ENCODE measurements at places on chromosomes 5 and 9. TPM values are rescaled to one million over a fixed set of nuclear protein-coding genes. Genes with fewer than 3 reads are reported as not detected.
A peak's percentile ranks its signal among the peaks of the same experiment; 100 is the strongest.

DNA sequence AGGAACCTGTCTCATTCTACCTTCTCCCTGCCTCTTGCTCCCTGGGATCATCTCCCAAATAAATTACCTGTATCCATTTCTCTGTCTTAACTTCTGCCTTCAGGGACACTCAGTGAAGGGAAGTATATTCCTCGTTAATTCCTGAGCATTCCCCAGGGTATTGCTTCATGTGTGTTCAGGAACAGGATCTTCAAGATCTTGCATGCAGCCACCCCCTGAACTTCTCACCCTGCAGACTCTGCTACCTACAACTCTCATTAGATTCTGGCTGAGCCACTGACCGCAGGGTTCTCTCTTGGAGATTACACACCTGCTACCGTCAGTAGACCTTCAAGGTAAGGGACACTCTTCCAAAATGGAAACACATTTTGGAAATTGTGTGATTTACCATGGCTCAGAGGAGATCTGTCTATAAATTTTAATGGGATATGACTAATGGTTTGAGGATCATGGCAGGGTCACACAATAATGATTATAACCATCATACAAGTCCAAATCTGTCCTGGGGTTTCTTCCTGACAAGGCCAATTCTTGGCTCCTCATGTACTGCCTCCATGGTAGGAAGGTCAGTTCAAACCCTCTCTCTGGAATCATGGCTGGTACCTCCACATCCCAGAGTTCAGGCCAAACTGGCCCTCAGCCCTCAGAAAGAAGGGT, 38.9 kb upstream of the UGCG start:
- DNase-seq = no peak

GRCh38 chr5:138676002-138676401, 77.2 kb upstream of the CTNNA1 start:
- no peak for DNase-seq

RUFY1 gene
- total RNA-seq = 24.7 TPM

RGS7BP gene
- total RNA-seq = 1.7 TPM

PRRX2 gene
- 4.4 TPM for total RNA-seq

DNA sequence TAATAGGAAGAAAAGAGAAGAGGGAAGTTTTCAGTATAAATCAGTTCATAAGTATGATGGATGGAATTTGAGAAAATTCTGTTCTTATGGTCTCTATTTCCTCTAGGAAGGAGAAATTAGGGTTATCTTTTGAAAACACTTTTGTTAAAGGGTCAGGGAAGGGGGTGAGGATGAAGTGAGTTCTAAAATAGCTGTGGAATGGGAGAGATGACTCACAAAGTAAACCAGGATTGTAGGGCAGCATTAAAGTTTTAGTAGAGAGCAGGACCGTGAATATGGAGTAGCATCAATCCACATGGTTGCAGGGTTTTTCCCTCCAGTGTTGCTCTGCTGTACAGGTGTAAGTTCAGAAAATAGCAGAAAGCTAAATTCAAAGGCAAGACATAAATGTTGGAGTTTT, 32.4 kb downstream of the MUSK start:
- no peak for DNase-seq

GRCh38 chr5:62312674-62313073, 6.7 kb downstream of the KIF2A start:
- DNase-seq = no peak

DNA sequence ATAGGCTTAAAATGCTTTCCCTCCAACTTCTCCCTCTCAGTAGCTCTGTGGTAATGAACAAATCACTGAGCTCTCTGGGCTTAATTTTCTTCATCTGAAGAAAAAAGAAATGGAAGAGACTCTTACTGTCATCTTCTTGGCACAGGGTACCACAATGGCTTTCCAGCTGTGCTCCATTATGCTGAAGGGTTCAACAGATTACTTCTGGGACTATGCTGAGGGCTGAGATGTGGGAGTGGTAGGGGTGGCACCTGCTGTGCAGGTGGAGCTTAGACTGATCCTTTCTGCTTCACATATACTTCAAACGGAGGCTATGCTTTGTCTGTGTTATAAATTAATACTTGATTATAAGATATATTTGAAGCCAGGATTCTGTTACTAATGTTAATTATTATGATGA, 840.2 kb upstream of the C9orf72 start:
- DNase-seq = no peak

RNF183 gene
- not detected for total RNA-seq

- no peak for DNase-seq
Measured at GRCh38 chr5:144377207-144377606, 206.5 kb downstream of the KCTD16 start.

DNA sequence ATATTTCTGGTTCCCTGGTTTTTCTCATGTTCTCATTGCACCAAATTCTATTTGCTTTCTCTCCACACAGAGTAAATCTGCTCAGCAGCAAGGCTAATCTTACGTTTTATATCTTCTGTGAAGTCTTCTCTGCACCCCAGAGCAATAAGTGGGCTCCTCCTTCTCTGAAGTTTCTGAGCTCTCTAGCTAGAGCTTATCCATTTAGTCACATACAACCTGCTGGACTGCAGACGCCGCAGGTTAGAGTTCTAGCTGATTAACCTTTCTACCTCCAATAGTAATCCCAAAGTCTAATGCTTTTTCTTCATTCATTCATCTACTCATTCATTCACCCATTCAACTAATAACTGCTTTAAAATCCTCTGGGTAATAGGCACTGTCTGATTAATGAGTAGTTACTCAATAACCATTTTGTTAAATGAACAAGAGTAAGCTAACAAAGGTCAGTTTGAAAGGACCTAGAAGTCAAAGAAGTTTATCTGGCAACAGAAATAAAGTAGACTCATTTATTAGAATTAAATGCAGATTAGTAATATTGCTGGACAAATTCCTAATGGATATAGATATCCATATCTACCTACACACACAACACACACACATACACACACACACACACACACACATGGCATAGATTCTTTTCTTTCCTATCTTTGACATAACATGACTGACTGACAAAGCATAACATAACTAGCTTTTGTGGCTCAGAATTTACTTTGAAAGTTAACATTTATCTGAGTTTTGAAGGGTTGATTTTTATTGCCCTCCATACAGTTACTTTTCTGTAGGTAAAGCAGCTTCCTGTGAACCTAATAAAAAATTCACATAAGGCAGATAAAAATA, 984.6 kb upstream of the SEMA6A start:
- DNase-seq = no peak

- no peak for DNase-seq
Measured at GRCh38 chr5:151079838-151080612, 809 bp downstream of the TNIP1 start.

RALGPS1 gene
- total RNA-seq = 21.8 TPM

GRCh38 chr9:134518004-134518606, 123.5 kb upstream of the COL5A1 start:
- DNase-seq = no peak

- DNase-seq = peak; percentile 96
Measured at GRCh38 chr5:181246276-181247049, 2.8 kb upstream of the RACK1 start.

SPATA6L gene
- total RNA-seq = 2.4 TPM

DAB2IP gene
- total RNA-seq = 60.3 TPM

TMC1 gene
- 0.27 TPM for total RNA-seq

DNA sequence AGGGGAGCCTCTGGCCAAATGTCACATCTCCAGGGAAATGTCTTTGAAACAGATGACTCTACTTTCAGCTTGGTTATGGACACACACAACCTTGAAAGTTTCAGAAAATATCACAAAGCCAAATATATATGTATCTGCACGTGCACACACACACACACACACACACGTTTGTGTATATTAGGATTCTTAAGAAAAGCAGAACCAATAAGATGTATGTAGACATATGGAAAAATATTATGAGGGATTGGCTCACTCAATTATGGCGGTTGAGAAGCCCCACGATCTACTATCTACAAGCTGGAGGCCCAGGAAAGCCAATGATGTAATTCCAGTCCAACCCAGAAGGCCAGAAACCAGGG, 194.9 kb downstream of the PALM2AKAP2 start:
- no peak for DNase-seq

MSX2 gene
- 2.1 TPM for total RNA-seq

- no peak for DNase-seq
Measured at GRCh38 chr5:176626876-176627236, 3.5 kb downstream of the SNCB start.

DNA sequence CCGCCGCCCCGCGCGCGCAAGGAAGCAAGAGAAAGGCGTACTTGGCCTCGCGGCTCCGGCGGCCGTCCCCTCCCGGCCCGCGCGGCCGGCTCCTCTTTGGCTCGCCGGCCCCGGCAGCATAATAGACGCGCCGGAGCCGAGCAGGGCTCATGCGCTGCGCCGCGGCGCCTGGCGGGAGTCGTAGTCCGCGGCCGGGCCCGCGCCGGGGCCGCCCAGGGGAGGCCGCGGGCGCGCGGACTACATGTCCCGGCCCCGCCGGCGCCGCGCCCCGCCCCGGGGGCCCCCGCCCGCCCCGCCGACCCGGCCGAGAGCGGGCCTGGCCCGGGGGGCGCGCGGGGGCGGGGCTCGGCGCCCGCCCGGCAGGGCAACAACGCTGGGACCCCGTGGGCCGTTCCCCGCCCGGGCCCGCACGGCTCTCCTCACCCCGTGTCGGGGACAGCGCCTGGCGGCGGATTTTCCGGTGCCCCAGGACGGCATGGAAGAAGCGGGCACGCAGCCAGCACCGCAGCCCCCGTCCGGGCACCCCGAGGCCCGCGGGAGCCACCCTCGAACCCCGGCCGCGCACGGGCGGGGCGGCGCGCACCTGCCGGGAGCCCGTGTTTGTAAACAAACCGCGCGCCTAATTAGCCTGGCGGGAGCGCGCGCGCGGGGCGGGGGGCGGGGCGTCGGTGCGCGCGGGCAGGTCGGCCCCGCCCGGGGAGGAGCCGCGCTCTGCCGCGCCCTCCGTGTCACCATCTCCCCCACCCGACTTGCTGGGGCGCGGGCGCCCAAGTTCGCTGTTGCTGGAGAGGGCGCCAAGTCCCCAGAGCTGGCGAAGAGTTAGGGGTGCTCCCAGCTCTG, at the start of gene BRD3:
TSS of gene BRD3 (minus strand) at position 123 of the 840 bp plus-strand sequence. CDS start 14,549 bp downstream, outside the sequence.
- peak; percentile 91 for DNase-seq

DNA sequence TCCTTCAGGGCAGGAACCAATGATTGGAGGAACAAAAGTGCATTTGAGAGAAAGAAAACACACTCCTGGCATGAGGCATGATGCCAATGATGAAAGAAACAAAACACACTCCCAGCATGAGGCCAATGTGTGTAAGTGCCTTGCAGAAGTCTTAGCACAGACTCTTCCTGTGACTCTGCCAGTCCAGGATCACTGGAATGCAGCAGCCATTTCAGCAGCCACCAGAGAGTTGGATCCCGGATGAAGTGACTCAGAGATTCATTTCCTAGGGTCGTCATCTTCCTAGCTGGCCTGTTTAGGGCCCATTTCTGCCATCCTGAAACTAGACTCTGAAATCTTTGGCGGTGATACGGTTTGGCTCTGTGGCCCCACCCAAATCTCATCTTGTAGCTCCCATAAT, 212.5 kb downstream of the CFAP90 start:
- no peak for DNase-seq

DNA sequence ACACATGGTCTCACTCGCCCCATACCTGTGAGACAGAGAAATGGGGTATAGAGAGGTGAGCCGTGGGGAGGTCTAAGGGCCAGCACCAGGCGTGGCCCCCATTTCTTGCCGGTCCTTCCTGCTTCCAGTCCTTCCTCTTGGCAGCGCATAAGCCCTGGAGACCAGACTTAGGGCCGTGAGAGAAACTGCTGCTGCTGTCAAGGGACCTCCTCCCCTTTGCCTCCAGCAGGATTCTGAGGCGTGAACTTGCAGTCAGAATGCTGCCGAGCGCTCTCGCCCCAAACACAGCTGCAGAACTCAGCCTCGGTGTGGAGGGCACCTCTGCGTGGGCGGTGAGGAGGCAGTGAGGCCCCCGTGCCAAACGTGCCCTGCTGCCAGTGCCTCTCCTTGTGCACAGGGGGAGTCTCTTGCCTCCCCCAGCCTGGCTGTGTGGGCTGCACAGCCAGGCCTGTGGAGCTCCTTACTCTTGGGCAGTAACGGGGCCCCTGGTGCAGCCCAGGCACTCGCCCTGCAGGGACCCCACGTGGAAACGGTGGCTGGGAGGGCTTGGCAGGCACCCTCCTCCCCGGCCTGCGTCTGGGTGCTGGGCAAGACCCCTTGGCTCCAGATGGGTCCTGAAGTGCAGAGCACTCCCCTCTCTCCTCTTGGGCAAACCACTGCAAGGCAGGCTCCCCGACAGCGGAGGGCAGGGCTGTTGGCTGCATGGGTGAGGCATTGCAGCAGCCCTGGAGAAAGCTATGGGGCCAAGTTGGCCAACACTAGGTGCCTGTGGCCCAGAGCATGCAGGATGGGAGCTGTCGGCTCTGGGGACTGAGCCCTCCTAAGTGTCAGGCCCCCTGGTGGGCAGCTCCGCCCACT, 85.4 kb downstream of the RXRA start:
- no peak for DNase-seq

DNA sequence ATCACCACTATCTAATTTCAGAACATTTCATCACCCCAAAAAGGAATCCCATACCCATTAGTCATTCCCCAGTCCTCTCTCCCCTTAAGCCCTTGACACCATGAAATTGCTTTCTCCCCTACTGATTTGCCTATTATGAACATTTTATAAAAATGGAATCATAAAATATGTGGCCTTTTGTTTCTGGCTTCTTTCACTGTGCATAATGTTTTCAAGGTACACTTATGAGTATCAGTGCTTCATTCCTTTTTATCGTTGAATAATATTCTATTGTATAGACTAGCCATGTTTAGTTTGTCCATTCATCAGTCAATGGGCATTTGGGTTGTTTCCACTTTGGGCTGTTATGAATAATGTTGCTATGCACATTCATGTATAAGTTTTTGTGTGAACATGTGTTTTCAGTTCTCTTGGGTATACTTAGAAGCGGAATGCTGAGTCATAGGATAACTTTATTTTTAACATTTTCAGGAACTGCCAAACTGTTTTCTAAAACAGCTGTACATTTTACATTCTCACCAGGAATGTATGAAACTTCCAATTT, 40.4 kb upstream of the FGF1 start:
- no peak for DNase-seq

- DNase-seq = no peak
Measured at GRCh38 chr5:157165668-157166067, 396 bp downstream of the GARIN3 start.

OSMR gene
- 19.9 TPM for total RNA-seq

DNA sequence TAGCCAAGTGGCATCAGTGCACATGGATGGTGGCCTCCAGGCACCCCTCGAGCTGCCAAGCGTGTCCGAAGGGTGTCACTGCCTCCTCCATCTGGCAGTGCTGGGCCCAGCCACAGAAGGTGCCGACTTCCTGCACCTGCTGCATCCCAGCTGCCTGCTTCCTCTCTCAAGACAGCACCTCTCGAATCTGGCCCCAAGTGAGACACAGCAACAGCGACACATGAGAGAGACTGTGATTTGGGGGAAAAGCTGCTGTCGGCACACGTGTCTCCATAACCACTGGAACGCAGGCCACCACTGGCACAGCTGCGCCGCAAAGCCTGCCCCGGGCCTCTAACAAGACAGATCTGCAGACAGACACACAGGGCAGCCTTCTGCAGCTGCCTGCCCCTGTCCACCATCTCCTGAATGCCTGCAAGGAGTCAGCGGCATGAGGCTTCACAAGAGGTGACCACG, 8.8 kb downstream of the CLPTM1L start:
- DNase-seq = no peak

GRCh38 chr5:90503596-90503995, 25.8 kb downstream of the LYSMD3 start:
- DNase-seq = no peak
